ENCODE measurements at places on chromosomes 12 and 14. TPM values are rescaled to one million over a fixed set of nuclear protein-coding genes. Genes with fewer than 3 reads are reported as not detected.

IGF1 gene
- 391 TPM for total RNA-seq

HOXC12 gene
- not detected for total RNA-seq

PIANP gene
- total RNA-seq = not detected

SCN8A gene
- total RNA-seq = 0.65 TPM

RASSF9 gene
- total RNA-seq = 6.2 TPM

PLEKHD1 gene
- total RNA-seq = 0.10 TPM

CD163L1 gene
- 7.7 TPM for total RNA-seq

MDP1 gene
- total RNA-seq = 22.1 TPM
